Karpas-422 (cell line): ENCODE measurements at places on chromosomes 12 and 14.

GRCh38 chr14:74735125-74735524 is 22.2 kb downstream of the FCF1 start:
- no peak for DNase-seq
- H3K27me3 ChIP-seq: no peaks in the 10 kb centered on the region
- peaks cover 62% of the 10 kb centered on the region for H3K36me3 ChIP-seq
- no peak overlapping the region for H3K4me3 ChIP-seq
- no peak overlapping the region for H3K27ac ChIP-seq

GRCh38 chr12:86730233-86730632 is 474.0 kb upstream of the MGAT4C start:
- DNase-seq: no peak
- no peaks in the 10 kb centered on the region for H3K36me3 ChIP-seq
- no peak overlapping the region for H3K27ac ChIP-seq
- no peak overlapping the region for H3K4me3 ChIP-seq
- no peaks in the 10 kb centered on the region for H3K4me1 ChIP-seq
- no peaks in the 10 kb centered on the region for H3K27me3 ChIP-seq

GRCh38 chr14:26293909-26294308 is 303.9 kb downstream of the NOVA1 start:
- H3K27me3 ChIP-seq: no peaks in the 10 kb centered on the region
- no peak overlapping the region for H3K27ac ChIP-seq
- no peak for DNase-seq
- H3K36me3 ChIP-seq: no peaks in the 10 kb centered on the region
- no peak overlapping the region for H3K4me3 ChIP-seq

GRCh38 chr14:65412856-65413738 is 567 bp downstream of the FUT8 start:
- H3K4me3 ChIP-seq: peak overlapping the region; percentile 85
- H3K4me1 ChIP-seq: peaks cover 46% of the 10 kb centered on the region
- H3K36me3 ChIP-seq: no peaks in the 10 kb centered on the region
- no peaks in the 10 kb centered on the region for H3K27me3 ChIP-seq
- H3K27ac ChIP-seq: peak overlapping the region; percentile 40
- DNase-seq: peak; percentile 92

GRCh38 chr12:92827836-92828431 is 101.2 kb downstream of the EEA1 start:
- no peak overlapping the region for H3K4me3 ChIP-seq
- H3K36me3 ChIP-seq: peaks cover 4% of the 10 kb centered on the region; the same call in 1 of the 2 replicates
- DNase-seq: peak; percentile 74
- no peaks in the 10 kb centered on the region for H3K4me1 ChIP-seq
- no peak overlapping the region for H3K27ac ChIP-seq

GRCh38 chr14:75837151-75837787 is 144.5 kb downstream of the TGFB3 start:
- H3K27me3 ChIP-seq: no peaks in the 10 kb centered on the region
- H3K27ac ChIP-seq: no peak overlapping the region
- no peaks in the 10 kb centered on the region for H3K4me1 ChIP-seq

DNA sequence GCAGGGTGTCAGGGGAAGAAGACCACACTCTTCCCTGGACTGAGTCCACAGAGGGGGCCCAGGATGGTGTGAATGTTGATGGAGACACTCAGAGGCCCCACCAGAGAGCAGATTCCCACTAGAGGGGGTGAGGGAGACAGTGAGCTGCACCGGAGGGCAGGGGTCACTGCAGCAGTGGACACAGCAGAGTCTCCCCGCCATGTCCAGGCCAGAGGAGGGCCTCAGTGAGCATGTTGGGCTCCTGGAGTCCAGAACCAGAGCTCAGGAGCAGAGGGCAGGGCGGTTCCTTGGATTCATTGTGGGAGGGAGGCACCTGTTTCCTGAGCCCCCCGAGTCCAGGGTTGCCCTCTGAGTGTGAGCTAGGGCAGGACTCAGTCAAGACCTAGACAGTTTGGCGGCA is 1.8 kb upstream of the KRT82 start:
- H3K27me3 ChIP-seq: no peaks in the 10 kb centered on the region
- no peaks in the 10 kb centered on the region for H3K4me1 ChIP-seq
- DNase-seq: no peak
- no peak overlapping the region for H3K27ac ChIP-seq
- no peaks in the 10 kb centered on the region for H3K36me3 ChIP-seq
- no peak overlapping the region for H3K4me3 ChIP-seq

- no peaks in the 10 kb centered on the region for H3K27me3 ChIP-seq
- no peaks in the 10 kb centered on the region for H3K36me3 ChIP-seq
- no peak overlapping the region for H3K4me3 ChIP-seq
- H3K4me1 ChIP-seq: peaks cover 10% of the 10 kb centered on the region
These were observed 151.9 kb downstream of the LRRK2 start for GRCh38 chr12:40376533-40377267.

DNA sequence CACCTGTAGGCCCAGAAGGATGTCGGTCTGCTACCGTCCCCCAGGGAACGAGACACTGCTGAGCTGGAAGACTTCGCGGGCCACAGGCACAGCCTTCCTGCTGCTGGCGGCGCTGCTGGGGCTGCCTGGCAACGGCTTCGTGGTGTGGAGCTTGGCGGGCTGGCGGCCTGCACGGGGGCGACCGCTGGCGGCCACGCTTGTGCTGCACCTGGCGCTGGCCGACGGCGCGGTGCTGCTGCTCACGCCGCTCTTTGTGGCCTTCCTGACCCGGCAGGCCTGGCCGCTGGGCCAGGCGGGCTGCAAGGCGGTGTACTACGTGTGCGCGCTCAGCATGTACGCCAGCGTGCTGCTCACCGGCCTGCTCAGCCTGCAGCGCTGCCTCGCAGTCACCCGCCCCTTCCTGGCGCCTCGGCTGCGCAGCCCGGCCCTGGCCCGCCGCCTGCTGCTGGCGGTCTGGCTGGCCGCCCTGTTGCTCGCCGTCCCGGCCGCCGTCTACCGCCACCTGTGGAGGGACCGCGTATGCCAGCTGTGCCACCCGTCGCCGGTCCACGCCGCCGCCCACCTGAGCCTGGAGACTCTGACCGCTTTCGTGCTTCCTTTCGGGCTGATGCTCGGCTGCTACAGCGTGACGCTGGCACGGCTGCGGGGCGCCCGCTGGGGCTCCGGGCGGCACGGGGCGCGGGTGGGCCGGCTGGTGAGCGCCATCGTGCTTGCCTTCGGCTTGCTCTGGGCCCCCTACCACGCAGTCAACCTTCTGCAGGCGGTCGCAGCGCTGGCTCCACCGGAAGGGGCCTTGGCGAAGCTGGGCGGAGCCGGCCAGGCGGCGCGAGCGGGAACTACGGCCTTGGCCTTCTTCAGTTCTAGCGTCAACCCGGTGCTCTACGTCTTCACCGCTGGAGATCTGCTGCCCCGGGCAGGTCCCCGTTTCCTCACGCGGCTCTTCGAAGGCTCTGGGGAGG is at the start of gene LTB4R:
LTB4R (plus strand) TSS at position 857 of the 959 bp plus-strand sequence. CDS start 4,150 bp downstream, outside the sequence.
- H3K4me1 ChIP-seq: peaks cover 29% of the 10 kb centered on the region
- H3K27ac ChIP-seq: peak within 1 kb of the TSS; percentile 33
- peak; percentile 83 for DNase-seq
- H3K27me3 ChIP-seq: no peaks in the 10 kb centered on the region

DNA sequence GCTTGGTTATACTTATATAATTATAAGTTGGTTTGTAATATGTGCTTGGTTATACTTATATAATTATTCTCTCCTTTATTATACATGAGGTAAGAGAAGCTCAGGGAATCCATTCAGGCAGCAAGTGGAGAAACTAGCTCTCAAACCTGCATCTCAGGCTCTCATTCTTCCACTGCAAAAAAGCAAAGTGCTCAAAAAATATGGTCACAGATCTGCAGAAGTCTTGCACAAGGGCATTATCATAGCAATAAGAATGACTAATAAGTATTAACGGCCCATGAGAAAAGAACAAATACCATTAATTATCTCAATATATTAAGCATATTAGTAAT is 476 bp upstream of the TRAFD1 start:
- H3K36me3 ChIP-seq: no peaks in the 10 kb centered on the region
- DNase-seq: no peak
- H3K27me3 ChIP-seq: no peaks in the 10 kb centered on the region
- H3K4me1 ChIP-seq: peaks cover 53% of the 10 kb centered on the region

- H3K27me3 ChIP-seq: no peaks in the 10 kb centered on the region
- no peak overlapping the region for H3K27ac ChIP-seq
- no peaks in the 10 kb centered on the region for H3K4me1 ChIP-seq
- H3K4me3 ChIP-seq: no peak overlapping the region
- DNase-seq: no peak
These were observed 67.6 kb downstream of the POLR3B start for GRCh38 chr12:106425061-106425702.

DNA sequence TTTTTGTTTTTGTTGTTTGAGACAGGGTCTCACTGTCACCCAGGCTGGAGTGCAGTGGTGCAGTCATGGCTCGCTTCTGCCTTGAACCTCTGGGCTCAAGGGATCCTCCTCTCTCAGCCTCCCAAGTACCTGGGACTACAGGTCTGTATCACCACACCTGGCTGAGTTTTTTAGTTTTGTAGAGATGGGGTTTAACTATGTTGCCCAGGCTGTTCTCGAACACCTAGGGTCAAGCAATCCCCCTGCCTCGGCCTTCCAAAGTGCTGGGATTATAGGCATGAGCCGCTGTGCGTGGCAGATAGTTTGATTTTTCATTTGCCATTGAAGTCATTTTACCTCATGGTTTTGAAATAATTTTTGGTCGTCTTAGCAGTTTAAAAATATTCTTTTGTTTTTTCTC is 94.3 kb upstream of the EIF5 start:
- no peaks in the 10 kb centered on the region for H3K36me3 ChIP-seq
- no peak overlapping the region for H3K4me3 ChIP-seq
- no peaks in the 10 kb centered on the region for H3K27me3 ChIP-seq

DNA sequence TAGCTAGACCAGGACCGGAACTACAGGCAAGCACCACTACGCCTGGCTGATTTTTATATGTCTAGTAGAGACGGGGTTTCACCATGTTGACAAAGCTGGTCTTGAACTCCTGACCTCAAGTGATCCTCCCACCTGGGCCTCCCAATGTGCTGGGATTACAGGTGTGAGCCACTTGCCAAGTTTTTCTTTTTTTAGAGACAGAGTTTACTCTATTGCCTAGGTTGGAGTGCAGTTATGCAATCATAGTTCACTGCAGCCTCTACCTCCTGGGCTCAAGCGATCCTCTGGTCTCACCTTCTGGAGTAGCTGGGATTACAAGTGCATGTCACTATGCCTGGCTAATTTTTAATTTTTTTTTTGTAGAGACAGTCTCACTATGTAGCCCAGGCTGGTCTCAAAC is 201.5 kb upstream of the TBX3 start:
- H3K27ac ChIP-seq: no peak overlapping the region
- no peak for DNase-seq
- no peaks in the 10 kb centered on the region for H3K36me3 ChIP-seq
- H3K4me3 ChIP-seq: no peak overlapping the region

DNA sequence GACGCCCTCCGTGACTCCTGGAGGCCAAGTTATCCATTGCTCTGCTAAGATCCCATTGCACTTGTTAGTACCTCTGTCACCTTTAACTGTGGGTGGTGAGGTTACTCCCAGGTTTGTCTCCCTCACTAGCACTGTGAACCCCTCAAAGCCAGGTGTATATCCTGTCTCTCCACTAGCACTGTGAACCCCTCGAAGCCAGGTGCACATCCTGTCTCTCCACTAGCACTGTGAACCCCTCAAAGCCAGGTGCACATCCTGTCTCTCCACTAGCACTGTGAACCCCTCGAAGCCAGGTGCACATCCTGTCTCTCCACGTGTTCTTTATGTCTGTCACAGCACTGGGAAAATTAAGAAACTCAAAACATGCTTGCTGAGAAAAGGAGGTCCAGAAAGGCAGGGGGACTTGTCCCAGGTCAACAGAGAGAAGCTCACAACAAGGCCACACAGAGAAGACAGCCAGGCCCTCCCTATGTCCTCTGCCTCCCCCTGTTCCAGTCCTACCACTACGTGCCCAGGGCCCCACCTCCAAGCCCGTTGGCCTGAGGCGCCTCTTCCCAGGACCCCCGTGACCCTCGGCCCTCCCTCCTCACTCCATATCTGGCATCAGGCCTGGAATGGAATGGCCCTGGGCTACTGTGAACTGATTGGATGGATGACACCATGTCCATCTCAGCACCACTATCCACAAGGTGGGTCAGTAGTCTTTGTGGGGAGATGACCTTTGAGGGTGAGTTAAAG is 26.4 kb upstream of the FKBP4 start:
- DNase-seq: no peak
- H3K27ac ChIP-seq: no peak overlapping the region
- H3K4me1 ChIP-seq: no peaks in the 10 kb centered on the region
- H3K36me3 ChIP-seq: no peaks in the 10 kb centered on the region
- no peak overlapping the region for H3K4me3 ChIP-seq

DNA sequence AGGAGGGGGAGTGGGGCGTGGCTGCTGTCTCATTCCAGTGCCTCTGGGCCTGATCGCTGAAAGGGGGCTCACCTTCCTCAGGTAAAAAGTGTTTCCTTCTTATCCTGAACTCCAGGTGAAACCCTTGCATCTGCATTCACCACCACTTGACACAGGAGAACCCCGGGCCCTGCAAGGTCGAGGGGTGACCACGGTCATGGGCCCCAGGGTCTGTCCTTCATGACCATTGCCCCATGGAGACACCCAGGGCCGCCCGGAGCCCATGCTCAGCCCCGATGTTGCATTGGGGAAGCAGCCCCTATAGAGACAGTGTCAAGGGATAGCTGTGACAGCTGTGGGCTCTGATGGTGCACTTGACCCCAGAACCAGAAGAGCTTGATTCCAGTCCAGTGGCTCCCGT is 34.4 kb upstream of the DYNC1H1 start:
- H3K4me3 ChIP-seq: no peak overlapping the region
- no peaks in the 10 kb centered on the region for H3K27me3 ChIP-seq
- no peak overlapping the region for H3K27ac ChIP-seq
- no peaks in the 10 kb centered on the region; the same call in 1 of the 2 replicates for H3K4me1 ChIP-seq
- peaks cover 14% of the 10 kb centered on the region; the same call in 1 of the 2 replicates for H3K36me3 ChIP-seq

DNA sequence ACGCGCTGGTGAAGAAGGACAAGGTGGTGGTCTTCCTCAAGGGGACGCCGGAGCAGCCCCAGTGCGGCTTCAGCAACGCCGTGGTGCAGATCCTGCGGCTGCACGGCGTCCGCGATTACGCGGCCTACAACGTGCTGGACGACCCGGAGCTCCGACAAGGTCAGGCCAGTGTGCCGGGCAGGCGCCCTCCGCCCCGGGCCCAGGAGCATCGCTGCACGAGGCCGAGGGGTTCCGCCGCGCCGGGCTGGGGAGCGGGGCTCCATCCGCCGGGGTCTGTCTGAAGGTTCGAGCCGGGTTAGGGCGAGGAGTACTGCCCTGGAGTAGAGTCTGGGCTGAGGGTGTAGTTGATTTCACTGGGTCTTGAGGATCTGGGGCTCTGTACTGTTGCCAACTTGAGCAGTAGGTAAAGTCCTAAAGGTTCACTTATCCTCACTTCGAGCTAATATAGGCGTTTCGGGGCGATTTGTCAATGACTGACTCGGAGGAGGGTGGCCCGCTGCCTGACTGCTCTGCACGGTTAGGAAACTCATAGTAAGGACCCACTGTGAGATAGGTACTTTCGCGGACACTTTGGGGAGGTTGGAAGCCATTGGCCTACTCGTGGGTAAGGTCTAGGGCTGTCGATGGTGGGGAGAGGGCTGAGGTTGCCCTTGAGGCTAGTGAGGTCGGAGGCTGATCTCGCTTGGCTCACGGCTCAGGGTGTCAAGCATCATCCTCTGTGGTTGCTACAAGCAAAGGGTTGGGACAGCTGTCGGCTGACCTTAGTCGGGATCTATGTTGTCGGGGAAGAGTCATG is 574 bp downstream of the GLRX5 start:
- H3K27ac ChIP-seq: peak overlapping the region; percentile 32; the same call in 1 of the 2 replicates
- DNase-seq: peak; percentile 73
- H3K36me3 ChIP-seq: peaks cover 12% of the 10 kb centered on the region
- peaks cover 54% of the 10 kb centered on the region for H3K4me1 ChIP-seq
